ENCODE measurements at places on chromosomes 1 and 21.

GRCh38 chr1:151998611-151999362 lies 5.1 kb upstream of the S100A10 start:
- no peak for DNase-seq

DNA sequence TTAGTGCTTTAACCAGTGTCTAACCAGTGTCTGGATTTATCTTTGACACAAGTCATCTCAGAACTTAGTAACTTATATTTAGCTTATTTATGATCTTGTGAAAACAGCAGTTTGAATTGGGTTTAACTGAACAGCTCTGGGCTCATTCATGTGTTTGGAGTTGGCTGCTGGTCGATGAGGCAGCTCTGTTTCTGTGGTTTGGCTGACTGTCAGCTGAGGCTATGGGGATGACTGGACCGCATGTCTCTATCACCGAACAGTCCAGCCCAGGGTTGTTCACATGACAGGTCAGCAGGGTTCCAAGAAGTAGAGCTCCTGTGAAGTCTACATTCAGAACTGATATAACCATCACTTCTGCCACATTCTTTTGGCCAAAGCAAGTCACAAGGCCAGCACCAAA lies 29.1 kb upstream of the C21orf91 start:
- DNase-seq = no peak

GRCh38 chr21:44375281-44375651 lies 21.8 kb downstream of the TRPM2 start:
- no peak for DNase-seq

DNA sequence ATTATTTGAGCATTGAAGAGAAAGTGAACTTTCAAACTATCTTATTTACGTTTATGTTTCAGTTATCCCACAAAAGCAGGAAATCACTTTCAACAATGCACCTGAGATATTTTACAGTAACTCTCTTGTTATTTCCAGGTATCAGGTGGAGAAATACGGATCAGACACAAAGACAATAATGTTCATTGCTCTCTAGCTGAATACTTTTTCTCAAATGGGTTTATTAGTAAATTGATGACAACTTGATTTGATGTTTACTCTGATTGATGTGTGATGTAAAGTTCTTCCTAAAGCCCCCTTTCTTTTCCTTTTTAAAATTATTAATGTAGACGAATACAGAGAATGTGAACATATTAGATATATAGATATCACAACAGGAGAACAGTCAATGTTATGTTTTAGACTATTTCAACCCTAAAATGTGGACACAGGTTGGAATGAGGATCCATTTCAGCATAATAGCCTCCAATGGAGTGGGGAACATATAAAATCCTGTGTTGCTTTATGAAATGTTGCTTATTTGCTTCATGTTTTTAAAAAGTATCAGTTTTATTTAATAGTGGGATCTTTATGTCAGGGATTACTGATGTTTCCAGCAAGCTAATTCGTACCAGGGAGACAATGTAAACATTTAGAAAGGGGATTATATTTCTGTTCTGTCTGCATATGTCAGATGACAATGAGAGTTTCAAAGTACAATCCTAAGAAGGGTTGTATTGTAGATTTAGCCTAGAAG lies 1522.3 kb upstream of the TPTE start:
- DNase-seq = no peak

DNA sequence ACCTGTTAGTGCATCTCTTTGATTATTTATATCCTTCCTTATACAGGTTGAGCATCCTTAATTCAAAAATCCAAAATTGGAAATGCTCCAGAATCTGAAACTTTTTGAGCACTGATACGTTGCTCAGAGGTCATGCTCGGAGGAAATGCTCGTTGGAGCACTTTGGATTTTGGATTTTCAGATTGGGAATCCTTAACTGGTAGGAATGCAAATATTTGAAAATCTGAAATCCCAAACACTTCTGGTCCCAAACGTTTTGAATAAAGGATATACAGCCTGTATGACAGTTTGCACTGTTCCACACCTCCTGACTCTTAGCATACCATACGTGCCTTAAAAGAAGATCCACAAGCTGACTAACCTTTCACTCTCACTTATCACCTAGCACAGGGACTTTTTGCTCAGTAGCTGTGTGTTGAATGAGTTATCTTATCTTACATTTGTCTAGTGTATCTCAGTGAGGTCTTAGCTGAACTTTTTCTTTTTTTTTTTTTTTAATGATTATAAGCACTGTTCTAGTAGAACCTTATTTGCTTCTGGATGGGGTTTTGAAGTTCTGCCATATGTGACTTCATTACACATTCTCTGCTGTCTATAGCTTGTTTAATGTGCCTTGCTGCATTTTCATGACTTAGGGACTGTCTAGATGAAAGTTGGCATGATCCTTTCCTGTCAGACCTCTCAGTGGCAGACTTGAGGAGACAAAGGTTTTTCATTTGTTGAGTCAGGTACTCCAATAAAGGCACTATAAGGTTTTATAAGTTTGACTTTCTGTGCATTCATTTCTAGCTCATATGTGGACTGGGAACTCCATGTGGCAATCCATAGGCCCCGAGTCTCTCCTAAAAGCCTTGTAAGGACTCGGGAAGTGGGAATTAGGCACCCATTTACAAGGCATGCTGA lies 21.6 kb downstream of the PTGFRN start:
- no peak for DNase-seq

GRCh38 chr1:30319765-30320580 lies 403.4 kb downstream of the MATN1 start:
- DNase-seq = no peak

DNA sequence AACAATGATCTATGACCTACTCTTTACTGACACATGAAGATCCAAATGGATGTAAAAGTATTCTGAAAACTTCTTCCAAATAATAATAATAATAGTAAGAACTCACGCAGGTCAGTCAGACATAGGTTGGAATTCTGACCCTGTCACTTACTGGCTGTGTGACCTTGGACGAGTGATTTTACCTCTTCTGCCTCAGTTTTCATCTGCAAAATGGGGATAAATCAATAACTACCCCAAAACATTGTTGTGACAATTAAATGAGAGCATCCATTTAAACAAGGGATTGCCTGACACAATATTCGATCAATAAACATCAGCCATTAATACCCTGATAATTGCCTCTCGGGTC lies 556 bp downstream of the MECR start:
- no peak for DNase-seq

DNA sequence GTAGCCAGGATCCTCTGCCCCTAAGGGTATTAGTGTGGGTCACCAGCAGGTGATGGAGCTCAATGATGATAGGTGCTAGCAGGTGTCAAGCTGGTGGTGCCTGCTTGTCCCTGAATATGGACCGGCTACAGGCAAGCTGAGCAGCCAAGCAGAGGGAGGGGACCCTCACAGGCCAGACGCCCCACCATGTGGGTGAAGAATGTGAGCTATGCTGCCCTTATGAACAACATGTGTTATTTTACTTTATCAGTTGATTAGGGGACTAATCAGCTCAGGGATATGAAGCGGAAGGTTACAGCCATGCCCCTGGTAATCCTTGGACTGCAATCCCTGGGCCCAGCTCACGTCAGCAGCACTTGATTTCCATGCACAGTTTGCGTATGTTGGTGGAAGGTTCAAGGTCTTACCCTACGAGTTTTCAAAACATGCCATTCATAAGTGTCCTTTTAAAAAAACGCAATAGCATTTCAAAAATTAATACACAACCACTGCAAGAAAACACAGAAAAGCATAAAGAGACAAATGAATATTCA lies 106.0 kb downstream of the CDC7 start:
- DNase-seq = no peak

- DNase-seq = no peak
Observed at GRCh38 chr1:147215540-147215916, 9.6 kb downstream of the FMO5 start.

DNA sequence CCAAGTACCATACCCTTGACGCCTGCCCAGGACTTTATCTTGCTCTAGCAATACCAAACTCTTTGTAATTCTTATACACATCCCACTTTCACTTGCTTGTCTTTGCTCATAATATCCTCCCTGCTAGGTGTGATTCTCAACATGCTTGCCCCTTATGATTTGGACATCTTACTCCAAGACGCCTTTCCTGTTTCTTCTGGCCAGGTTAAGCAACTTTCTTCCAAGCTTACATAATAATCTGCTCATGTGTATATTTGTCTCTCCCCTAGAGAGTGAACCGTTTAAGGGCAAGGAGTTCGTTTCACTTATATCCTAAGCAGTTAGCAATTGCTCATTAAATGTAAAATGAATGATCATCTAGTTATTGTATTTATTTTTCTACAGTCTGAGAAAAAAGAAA lies 21.8 kb downstream of the CRYZL1 start:
- no peak for DNase-seq

GRCh38 chr1:87179851-87180519 lies 148.7 kb upstream of the LMO4 start:
- no peak for DNase-seq

GRCh38 chr21:26366781-26367180 lies 196.2 kb upstream of the APP start:
- DNase-seq = no peak

GRCh38 chr1:167541003-167541402 lies 12.6 kb downstream of the CREG1 start:
- no peak for DNase-seq

GRCh38 chr1:155218854-155219591 lies 10.5 kb downstream of the MTX1 start:
- no peak for DNase-seq

DNA sequence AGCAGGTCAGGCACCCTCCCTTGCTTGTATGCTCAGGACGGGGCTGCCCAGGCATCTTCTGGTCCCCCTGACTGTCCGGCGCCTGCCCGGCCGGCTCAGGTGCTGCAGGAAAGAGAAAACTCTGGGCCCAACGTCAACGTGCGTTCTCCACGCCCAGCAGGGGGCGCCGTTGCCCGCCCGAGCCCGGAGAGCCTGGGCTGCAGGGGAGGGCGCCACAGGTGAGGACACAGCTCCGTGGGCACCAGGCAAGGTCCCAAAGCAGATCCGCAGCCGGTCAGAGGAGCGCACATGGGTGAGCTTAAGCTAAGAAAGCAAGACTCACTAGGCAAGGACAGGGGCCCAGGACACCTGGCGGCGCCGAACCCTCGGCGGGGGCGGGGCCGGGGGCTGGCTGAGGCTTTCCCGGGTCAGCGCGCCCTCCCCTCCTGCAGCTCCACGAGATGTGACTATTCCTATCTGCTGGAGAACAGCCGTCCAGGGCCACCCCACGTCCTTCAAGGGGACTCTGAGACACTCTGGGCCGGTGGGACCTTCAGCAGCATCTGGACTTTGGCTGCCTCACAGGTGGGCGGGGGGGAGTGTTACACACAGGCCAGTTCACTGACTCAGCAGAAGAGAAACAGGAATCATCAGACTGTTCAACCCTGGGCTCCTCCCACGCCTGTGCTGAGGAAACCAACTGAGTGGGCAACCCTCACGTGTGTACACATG lies 29.3 kb downstream of the KRTAP10-1 start:
- peak; percentile 57 for DNase-seq

DNA sequence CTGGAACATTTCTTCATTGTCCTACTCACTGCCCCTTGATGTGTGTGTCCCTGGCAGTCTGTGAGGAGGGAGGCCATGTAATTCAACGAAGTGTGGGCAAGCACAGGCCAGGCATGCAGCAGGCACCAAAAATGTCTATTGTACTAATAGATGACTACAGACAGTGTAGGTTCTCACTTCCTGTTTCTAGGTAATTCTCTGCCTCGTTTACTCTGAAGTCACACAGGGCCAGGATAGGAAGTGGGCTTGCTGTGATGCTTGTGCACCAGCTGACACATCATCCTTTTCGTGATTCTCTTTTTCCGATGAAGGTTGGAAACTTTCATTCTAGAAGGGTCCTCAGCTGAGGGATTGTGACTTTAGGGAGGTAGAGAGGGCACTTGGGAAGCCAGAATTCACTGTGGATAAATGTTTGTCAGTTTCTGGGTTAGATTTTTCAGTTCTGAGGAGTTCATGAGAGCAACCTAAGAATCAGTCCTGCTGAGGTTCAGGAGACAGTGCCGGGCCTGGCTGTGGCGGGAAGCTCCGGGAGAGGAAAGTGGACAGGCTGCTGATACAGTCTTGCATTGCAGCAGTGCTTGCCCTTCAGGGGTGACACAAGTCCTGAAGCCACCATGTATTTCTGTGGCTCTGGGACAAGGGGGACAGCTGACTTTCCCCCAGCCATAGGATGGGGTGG lies 4.3 kb upstream of the CSF1 start:
- DNase-seq = no peak

GRCh38 chr1:93708734-93709481 lies 27.3 kb upstream of the BCAR3 start:
- DNase-seq = peak; percentile 60

DNA sequence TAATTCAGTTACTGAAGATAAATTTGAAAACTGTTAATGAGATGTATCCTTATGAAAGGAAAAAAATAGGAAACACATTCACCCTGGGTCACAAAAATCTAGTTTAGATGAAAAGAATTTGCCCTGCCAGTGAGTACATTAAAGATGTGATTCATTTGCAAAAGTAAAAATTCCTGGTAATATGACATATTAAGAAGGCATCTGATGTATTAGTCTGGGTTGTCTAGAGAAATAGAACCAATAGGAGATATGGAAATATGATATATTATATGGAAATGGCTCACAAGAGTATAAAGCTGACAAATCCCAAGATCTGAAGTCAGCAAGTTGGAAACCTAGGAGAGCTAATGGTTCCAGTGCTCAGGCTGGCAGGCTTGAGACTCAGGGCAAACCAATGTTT lies 153.8 kb downstream of the MRPL39 start:
- no peak for DNase-seq

GRCh38 chr21:41602531-41602930 lies 94.6 kb upstream of the TMPRSS2 start:
- no peak for DNase-seq

GRCh38 chr1:32071758-32072621 lies 749 bp upstream of the TMEM39B start:
- DNase-seq = no peak

DNA sequence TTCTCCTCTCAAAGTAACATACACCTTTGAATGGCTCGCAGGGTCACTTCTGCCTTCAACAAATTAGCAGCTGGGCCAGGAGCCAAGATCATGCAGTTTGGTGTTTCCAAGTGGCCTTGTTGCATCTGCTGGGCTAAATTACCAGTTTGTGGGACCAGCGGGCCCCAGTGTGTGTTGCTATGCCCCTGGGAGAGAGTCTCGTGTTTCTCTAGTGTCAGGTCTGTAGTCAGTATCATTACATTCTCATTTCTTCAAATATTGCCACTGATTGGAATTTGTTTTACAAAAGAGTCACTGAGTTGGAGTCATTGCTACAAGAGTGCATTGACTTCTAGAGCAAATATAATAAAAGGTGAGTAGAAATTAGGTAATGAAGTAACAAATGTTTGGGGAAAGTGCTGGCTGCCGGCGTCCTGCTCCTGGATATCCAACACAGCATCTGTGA lies 35.5 kb downstream of the RHOU start:
- DNase-seq = no peak

- peak; percentile 13 for DNase-seq
Observed at GRCh38 chr1:208737161-208737560, 493.0 kb upstream of the PLXNA2 start.

- DNase-seq = no peak
Observed at GRCh38 chr1:1132042-1132950, 16.4 kb upstream of the C1orf159 start.

- peak; percentile 63 for DNase-seq
Observed at GRCh38 chr21:45554477-45555175, 12.4 kb upstream of the SLC19A1 start.
